ENCODE measurements at places on chromosomes 3 and 15.

DNA sequence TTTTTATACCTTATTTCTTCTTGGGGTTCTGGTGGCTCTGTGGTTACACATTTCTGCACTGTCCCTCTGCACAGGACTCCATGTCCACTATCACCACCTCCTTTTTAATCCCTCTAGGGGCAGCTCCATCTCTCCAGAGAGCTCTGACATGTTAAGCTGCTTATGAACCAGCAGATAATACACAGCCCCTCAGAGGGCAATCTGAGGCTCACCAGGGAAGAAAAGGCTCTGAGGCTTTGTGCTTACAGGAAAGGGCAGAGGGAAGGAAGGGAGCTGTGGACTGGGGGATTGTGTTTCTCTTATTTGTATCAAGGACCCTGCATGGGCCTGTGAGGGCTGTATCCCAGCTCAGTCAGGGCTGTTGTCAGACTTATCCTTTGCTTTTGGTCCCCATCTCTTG, 164.5 kb downstream of the EPHB1 start:
- DNase-seq: no peak

- no peak for DNase-seq
These were observed 16.2 kb downstream of the RPL32 start for GRCh38 chr3:12825156-12825555.

DNA sequence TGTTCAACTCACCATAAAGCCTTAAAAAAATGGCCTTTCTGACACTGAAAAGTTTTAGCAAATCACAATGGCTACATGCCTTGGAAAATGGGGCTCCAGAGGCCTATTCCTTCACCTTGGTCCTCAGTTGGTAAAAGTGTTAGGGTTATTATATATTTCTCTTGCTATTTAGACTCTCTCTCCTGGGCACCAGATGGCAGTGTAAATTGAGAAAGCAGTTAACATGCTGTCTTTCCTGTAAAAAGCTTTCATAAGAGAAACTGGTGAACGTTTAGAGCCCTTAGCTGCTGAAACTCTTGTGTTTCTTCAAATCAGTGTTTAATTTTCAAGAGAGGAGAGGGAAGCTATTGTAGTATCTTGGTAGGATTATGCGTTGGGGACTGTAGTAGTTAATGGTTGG, 89.9 kb downstream of the LRTM1 start:
- no peak for DNase-seq

GRCh38 chr3:150105025-150105424, 134.3 kb upstream of the PFN2 start:
- no peak for DNase-seq

- no peak for DNase-seq
These were observed 52.0 kb downstream of the DNAJC13 start for GRCh38 chr3:132469326-132469725.

All from stimulated activated naive CD8-positive, alpha-beta T cell treated with anti-CD3 and anti-CD28 coated beads, Interleukin-15, amount 100 ng/mL, for 72 hours (primary cell).